ENCODE measurements at places on chromosomes 5 and 9.
A peak's percentile ranks its signal among the peaks of the same experiment; 100 is the strongest.

- DNase-seq = no peak
Observed at GRCh38 chr5:16784843-16785791, 151.0 kb downstream of the MYO10 start.

- DNase-seq = no peak
Observed at GRCh38 chr9:8877753-8878494, 1078.3 kb upstream of the DMAC1 start.

DNA sequence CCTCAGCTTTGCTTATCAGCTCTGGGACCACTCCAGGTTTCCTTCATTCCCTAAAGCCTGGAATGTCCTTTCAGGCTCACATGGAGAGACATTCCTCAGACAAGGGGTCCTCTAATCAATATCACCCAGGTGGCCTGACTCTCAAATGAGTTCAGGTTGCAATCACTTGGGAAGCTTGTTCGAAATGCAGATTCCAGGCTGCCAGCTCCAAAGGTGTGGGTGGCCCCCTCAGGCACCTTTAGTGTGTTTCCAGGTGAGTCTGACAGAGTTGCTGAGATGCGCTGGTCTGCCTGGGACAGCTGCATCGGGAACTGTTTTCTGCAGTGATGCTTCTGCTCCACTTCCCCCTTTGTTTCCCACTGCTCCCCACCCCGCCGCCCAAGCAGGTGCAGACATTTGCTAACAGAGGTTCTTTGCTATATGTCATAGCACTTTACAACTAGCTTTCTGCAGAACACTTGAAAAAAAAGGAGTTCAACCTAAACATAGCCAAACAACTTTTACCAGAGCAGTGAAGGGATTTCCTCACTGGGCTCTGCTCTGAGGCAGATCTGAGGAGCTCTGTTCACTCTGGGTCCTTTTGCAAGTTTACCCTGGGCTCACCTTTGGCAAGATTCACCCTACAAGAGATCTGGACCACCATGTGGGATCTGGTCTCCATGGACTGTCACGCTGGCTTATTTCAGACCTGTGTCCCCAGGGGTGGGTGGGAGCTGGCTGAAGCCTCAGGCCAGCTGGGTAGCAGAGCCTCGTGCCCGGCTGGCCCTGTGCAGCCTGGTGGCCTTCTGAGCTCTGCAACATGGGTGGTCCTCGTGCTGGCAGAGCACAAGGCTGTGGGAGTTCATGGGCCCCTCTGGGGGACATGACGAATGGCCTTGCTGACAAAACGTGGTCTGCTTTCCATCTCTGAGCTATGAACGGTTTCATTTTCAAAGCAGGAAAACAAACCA, 539.6 kb downstream of the CCDC171 start:
- no peak for DNase-seq

DNA sequence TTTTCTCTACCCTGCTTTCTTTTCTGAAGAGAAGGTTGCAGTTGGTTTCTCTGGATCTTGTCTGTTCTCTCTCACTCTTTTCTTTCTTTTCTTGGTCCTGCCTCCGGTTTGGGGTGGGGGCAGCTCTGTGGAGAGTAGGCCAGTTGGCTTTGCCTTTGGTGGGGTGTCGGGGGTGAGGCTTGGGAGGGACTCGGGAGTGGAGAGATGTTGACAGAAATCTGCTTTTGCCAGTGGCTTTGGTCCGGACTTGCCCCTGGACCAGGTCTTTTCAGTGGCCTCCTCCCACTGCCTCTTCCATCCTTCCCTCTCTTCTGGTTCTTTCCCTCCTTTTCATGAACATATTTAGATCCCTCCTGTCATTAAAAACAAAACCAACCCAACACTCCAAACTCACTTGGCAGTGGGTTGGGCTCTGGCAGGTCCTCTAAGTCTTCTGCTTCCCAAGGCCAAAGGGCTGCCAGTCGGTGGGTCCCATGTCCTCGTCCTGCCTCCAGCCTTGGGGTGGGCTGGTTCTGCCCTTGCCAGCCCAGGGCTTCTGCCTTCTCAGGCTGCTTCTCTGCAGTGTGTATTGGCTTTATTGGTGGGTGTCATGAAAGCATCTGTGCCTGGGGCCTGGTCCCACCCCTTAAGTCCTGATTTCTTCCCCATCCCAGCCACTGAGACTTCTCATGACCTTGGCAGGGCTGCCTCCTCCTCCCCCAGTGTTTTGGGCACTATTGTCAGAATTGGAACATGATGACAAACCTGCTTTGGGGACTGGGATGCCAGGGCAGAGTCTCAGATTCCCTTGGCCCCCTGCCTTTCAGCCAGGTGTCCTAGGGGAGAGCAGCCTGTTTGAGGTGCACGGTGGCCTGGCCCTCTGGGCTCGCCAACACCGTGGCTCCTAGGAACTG, 16.9 kb downstream of the ANKRD33B start:
- no peak for DNase-seq

- DNase-seq = no peak
Observed at GRCh38 chr5:173547579-173547978, 68.9 kb downstream of the BOD1 start.

GRCh38 chr9:18441261-18441660, 32.7 kb upstream of the ADAMTSL1 start:
- DNase-seq = no peak

DNA sequence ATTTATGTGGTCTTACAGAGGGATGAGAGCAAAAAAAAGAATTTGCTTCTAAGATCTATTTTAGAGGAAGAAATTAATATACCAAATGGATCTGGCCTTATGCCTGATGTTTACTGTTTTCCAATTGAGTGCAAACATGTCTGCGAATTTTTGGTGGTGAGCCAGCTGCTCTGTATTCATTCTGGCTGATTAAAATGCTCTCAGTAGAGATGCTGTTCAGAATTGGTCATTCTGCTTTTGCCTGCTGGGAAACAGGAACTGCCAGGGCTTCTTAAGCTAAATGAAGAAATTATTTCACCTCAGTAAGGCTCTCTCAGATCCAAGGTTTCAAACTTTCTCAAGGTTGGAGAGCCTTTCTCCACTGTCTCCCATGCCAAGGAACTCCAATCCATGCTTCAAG, 132.0 kb upstream of the SV2C start:
- peak; percentile 17 for DNase-seq

- no peak for DNase-seq
Observed at GRCh38 chr9:18743971-18744370, 270.0 kb downstream of the ADAMTSL1 start.

DNA sequence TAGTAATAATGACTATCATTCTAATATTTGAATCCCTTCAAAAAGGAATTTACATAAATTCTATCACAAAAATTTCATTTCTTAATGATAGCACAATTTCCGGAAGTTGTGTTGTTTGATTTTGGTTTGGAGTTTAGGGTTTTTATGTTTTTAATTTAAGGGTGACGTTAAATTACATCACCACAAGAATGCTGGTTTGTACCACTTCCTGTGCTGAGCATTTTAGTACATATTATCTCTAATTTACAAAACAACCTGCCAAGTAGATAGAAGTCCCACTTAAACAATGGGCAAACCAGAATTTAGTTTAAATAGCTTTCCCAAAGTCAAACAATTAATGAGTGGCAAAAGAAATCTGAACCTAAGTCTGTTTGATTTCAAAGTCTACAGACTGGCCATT, 63.4 kb downstream of the DENND1A start:
- no peak for DNase-seq

All from substantia nigra (tissue), 51 donors.